ENCODE measurements at places on chromosomes 5 and 9.

DNA sequence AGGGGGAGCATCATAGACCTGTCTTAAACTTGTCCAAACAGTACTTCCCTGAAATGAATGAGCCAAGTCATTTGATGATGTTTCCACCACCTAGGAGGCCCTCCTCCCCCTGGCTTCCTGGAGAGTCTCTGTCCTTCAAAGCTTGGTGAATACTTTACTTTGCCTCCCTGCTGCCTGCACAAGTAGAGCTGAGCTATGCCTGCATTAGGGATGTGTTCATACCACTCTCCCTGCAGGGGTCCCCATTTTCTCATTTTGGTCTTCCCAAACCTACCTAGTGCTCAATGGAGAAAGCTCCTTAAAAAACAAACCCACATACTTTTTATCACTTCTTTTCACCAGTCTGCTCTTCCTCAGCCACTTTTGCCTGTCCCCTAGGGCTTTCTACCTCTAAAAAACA, 7.7 kb downstream of the CCNI2 start:
- no peak for DNase-seq

DNA sequence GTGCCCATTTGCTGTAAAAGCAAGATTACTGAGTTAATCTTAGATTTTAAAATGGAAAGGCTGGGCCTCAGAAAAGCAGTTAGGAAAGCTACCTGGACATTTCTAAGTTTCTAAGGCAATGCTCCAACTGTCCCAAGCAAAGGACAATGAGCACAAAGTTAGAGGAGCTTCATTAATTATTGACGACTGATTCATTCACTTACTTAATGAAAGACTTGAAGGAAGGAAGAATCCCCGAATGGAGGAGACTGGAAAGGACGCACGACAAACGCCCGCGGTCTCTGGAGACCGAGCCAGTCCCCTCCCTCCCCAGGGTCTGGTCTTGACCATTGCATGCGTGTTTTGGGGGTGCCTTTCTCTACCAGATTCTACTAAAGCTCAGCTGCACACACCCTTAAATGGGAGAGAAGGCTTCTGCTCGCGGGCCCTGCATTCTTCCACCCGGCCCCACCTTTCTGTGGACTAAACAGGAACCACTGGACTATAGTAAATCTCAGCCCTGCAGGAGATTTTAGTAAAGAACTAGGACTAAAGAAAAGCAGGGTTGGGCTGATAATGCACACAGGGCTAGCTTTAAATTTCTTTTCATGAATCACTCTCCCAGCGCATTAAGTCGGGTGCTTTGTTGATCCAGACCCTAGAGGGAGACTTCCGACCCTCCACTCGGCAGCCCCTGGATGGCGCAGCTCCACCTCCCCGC, 44.8 kb downstream of the CTSL start:
- DNase-seq: no peak

- no peak for DNase-seq
Measured at GRCh38 chr5:127293373-127293772, 2.8 kb downstream of the MEGF10 start.

- DNase-seq: no peak
Measured at GRCh38 chr9:136244969-136245218, 718 bp downstream of the QSOX2 start.

GRCh38 chr5:14209836-14210235, 66.7 kb downstream of the TRIO start:
- no peak for DNase-seq

GRCh38 chr5:15991586-15991985, 188.0 kb downstream of the MARCHF11 start:
- no peak for DNase-seq

GRCh38 chr5:165057145-165057544, 1551.7 kb downstream of the MAT2B start:
- no peak for DNase-seq

DNA sequence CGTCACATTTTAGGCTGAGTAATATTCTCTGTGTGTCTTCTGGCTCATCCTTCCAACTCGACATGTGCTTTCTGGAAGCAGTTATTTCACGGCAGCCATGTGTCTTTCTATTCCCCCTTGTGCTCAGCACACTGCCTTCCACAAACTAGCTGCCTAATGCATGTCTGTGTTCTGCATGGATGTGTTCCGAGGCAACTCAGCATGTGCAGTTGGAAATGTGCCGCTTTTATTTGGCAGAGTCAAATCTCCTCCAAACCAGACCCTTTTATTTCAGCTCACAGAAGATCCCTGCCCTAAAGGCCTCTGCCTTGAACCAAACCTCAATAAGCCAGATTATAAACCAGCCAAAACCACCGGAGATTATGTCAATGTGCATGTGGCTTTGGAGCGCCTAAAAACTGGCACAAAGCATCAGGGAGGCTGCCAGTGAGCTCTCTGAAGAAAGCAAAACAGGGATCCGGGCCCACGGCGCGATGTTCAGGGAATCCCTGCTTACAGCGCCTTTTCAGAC, 360.2 kb downstream of the DEPDC1B start:
- no peak for DNase-seq

DNA sequence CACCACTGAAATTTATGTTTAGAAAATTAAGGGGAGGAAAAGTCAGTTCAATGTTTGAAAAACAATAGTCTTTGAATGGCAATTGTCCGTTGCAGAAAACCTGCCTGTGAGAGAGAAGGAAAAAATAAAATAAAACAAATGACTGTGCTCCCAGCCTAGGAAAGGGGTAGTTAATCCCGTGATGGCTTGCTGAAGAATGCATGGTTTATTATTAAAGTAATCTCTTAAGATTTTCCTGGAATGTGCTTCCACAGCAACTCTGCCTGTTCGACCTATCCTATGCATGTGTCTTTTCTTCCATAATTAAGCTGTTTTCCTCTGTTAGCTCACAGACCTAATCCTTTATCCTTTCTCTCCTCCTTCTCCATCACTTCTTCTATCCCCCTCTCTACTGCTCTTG, 2.4 kb upstream of the DAB2 start:
- no peak for DNase-seq

GRCh38 chr5:142853682-142854081, 83.5 kb downstream of the ARHGAP26 start:
- DNase-seq: no peak

DNA sequence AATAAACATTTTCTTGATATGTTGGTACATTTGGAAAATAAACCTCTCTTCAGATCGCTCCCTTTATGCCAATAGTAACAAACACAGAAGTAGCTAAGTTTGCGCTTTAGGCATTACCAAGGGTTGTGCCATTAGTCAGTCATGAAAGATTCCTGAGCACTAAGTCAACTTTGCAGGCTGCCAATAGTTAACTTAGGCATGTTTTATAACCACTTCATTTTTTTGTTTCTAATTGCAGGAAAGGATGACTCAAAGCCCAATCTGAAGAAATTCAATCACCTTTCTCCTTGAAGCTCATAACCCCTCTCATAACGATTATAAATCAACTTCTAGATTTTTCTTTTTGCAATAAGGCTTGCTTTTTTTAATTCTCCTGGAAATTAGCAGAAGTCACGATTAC, 517.0 kb downstream of the AGTPBP1 start:
- no peak for DNase-seq

DNA sequence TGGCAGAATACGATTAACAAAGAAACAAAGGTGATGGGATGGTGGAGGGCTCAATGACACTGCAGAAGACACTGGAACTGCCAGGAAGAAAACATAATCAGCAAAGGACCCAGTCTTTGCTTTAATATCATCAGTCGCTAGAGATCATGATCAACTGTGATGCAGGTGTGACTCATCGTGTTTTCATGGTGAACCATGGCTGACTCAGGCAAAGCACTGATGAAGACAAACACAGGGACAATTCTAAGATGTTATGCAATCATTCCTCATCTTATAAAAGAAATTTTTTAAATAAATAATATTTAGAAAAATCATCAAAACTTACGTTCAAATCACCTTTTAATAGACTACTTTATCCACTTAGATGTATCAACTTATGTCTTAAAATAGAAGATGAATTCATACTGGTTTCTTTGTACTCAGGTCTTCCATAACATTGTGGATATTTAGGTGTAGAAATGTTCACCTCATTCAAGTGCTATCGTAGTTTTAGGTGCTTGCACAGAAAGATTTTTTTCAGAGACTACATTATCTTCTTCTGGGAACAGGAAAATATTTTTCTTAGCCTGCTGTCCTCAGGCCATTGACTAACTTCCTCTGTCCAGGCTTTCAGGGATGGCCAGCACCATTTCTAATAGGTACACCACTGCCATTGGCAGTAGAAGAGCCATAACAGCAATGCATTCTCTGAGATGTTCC, 673.4 kb upstream of the MEF2C start:
- DNase-seq: no peak

DNA sequence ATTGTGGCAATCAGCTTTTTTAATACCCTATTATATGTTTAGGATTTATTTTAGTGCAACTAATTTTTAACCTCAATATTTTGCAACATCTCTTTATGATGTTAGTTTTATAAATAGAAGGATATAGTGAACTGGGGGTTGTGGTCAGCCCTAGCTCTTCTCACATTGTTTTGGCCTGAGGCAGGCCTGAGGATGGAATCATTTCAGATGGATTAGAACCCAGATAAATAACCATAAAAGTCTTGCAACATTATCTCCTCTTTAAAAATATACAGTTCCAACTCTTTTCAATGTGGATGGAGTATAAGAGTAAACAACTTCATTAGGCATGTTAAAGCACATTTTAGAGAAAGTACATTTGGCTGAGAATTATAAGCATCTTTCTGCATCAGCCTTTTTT, 522.7 kb downstream of the NR2F1-AS1 start:
- DNase-seq: no peak

DNA sequence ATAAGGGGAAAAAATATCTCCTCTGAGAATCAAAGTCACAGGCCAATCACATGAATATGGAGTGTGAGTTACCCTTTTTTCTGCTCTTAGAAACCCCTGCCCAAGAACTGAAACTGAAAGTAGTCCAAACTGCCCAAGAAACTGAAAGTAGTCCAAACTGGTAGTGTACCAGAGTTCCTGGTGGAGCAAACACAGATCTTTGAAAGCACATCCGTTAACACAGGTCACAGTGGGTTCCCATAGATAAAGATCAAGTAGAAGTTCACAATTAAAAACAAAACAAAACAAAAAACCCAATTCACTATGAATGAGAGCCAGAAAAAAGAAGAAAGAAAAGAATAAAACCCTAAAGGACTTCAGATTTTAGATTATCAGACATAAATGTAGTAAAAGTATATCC, 332.4 kb upstream of the EFNA5 start:
- peak; percentile 35 for DNase-seq

GRCh38 chr5:179113945-179114641, 53.9 kb downstream of the ZNF354C start:
- no peak for DNase-seq

DNA sequence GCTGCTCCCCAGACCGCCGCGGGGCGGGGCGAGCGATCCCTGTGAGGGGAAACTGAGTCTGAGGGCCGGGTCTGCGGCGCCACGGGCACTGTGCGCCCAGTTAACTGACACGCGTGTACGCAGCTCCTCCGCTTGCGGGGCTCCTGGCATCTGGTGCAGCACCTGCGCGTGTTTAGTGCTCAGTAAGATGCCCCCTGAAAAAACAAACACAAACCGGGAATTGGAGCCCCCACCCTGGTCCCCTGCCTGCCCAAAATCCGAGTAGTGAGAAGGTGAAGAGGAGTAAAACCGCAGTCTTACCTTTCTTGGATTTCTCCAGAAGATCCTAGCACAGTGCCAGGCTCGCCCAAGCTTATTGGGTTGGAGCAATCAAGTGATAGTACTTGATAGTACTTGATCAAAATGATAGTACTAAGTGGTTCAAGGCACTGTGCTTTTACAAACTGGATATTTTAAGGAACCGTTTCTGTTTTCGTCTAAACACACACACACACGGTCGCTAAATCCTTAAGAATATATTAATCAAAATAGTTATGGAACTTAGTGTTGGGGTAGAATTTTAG, 2.7 kb upstream of the TRAF1 start:
- DNase-seq: no peak

DNA sequence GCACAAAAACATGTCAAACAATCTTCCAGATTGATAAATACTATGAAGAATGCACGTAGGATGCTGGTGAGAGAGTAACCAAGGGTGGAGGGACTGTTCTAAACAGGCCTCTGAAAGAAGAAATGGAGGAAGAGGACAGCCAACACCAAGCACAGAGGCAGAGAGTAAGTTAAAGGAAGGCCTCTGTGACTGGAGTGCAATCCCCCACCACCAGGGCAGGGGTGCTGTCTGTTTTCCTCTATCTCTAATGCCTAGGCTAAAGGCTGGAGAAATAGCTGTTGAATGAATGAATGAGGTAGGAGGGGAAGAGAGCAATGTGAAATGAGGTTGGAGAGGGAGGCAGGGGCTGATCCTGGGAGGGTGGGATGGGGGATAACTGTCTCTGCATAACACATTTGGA, 88.9 kb downstream of the ANKRD55 start:
- no peak for DNase-seq

DNA sequence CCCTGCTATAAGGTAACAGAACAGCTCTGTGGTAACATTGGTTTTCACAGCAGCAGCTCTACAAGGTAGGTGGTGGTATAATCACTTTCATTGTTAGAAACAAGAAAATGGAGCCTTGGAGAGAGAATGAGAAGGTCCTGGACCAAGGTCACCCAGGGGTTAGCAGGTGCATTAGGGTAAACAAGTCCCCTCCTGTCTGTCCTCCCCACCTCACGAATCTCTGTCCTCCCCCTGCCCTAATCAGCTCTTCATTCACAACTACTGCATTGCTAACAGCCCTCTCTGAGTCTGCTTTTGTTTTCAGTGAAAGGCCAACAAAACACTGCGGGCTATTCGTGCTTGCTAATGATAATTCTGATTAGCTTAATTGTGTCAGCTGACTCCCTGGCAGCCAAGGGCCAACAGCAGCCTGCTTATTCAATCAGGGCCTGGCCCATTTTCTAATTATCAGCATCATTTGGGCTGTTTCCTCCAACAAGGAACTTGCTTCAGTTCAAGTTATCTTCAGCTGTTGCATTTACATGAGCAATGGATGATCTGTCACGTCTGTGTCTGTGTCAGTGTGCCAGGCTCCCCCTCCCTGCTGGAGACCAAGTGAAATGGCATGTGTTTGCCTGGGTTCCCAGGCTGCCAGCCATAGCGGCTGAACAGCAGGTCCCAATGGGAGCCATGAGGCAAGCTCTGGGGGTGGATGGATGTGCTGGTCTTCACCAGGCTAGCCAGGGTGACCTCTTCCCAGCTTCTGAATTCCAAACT, 56.7 kb upstream of the EQTN start:
- no peak for DNase-seq

- DNase-seq: no peak
Measured at GRCh38 chr5:82160948-82161347, 117.2 kb downstream of the RPS23 start.
